ENCODE measurements at places on chromosomes 4 and X.
A peak's percentile ranks its signal among the peaks of the same experiment; 100 is the strongest.

- no peak for DNase-seq
Measured at GRCh38 chr4:117640836-117641235, 393.4 kb upstream of the NDST3 start.

GRCh38 chr4:93732509-93732908 is 96.0 kb upstream of the ATOH1 start:
- DNase-seq, result no peak

GRCh38 chrX:119942831-119943184 is 743 bp downstream of the NKAP start:
- no peak for DNase-seq

- no peak for DNase-seq
Measured at GRCh38 chr4:177404986-177405385, 37.3 kb downstream of the AGA start.

DNA sequence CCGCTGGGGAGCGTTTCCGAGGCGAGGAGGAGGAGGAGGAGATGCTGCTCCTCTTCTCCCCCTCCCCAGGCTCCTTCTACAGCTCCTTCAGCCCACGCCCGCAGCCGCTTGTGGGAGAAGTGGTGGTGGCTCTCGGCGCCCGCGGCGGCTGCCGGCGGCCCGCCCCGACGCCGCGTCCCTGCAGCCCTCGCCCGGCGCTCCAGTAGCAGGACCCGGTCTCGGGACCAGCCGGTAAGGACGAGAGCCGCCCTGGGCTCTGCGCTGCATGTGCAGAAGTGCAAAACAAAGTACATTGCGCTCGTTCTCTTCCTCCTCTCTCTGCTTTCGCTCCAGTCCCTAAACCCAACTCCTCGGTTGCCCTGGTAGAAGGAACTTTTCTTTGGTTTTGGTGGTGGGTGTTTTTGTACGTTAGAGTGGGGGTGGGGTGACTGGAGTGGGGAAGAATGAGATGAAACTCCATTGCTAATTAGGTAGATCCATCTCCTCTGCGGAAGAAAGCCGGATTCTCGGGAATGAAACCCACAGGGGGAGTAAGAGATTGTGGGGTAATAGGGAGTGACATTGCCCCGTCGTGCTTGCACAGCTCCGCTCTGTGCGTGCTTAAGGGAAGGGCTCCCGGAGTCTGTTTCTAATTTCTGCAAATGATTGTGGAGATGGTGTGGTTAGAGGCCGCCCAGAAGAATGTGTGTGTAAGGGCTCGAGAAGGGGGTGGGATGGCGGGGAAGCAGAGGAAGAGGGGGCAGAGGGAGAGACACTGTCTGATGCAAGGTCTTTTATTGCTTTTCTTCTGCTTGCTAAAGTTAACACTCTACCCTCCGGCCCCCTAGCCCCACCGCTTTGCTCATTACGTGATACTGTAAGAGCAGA is 677 bp downstream of the PTPN13 start:
- no peak for DNase-seq

DNA sequence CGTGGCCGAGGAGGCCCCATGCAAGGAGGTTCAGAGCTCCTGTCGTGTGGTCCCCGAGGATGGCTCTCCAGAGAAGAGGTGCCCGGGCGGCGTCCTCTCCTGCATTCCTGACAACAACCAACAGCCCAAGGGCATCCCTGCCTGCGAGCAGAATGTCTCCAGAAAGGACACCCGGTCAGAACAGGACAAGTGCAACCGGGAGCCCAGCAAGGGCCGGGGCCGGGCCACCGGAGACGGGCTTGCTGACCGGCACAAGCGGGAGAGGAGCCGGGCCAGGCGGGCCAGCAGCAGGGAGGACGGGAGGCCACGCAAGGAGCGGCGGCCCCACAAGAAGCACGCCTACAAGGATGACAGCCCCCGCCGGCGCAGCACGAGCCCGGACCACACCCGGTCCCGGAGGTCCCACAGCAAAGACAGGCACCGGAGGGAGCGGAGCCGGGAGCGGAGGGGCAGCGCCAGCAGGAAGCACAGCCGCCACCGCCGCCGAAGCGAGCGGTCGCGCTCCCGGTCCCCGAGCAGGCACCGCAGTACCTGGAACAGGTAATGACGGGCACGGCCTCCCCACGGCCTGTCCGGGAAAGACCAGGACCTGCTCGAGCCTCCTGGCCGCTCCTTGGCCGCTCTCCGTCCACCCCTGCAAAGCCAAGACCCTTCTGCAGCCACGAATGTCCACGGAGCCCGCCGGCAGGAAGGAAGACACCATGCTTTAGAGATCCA is 9.8 kb downstream of the AKAP17A start:
- DNase-seq, result no peak

GRCh38 chr4:94504545-94504944 is 52.8 kb downstream of the PDLIM5 start:
- DNase-seq, result no peak

GRCh38 chrX:17377795-17378194 is 2.8 kb downstream of the NHS start:
- no peak for DNase-seq

GRCh38 chrX:10244915-10245622 is 88.3 kb downstream of the CLCN4 start:
- DNase-seq, result no peak

DNA sequence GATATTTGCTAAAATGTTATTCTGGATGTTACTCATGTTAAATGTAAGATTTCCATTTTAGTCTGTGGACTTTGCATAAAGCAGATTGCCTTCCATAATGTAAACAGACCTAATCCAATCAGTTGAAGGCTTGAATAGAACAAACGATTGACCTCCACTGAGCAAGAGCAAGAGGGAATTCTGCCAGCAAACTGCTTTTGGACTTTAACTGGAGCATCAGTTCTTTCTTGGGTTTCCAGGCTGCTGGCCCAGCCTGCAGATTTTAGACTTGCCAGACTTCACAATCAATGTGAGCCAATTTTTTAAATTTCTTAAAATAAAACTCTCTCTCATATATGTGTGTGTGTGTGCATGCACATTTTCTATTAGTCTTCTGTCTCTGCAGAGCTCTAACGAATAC is 1248.8 kb downstream of the ADGRL3 start:
- no peak for DNase-seq

GRCh38 chr4:42412251-42412650 is 15.0 kb downstream of the SHISA3 start:
- DNase-seq, result no peak

GRCh38 chrX:133402830-133403625 is 12.3 kb downstream of the GPC4 start:
- DNase-seq, result no peak

GRCh38 chrX:1468250-1468772 is 15.6 kb upstream of the ASMTL start:
- peak; percentile 66 for DNase-seq

- no peak for DNase-seq
Measured at GRCh38 chrX:119726900-119727555, 31.4 kb upstream of the SOWAHD start.

DNA sequence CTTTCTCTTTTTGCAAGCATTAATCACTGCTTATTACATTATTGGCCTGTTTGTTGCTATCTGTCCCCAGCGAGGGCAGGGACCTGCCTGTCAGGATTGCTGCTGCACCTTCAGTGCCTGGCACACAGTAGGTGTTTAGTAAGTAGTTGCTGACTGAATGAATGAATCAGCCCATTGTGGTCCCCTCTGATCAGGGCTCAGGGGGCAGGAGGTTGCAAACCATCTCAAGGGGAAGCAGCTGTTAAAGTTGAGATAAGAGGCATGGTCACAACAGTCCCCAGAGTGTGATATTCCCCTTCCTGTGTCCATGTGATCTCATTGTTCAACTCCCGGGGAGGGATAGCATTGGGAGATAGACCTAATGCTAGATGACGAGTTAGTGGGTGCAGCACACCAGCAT is 85.4 kb downstream of the WFS1 start:
- DNase-seq, result no peak

GRCh38 chr4:168587411-168588125 is 90.7 kb downstream of the PALLD start:
- no peak for DNase-seq

All from activated T-helper 1 cell treated with Interleukin-2 at 50 U/mL for 16 hours (primary cell).